ENCODE measurements at places on chromosomes 2 and 18.

- DNase-seq: no peak
These were observed 65.9 kb downstream of the NBEAL1 start for GRCh38 chr2:203080447-203081045.

GRCh38 chr2:68135448-68136320 is 22.0 kb upstream of the PNO1 start:
- no peak for DNase-seq

- DNase-seq: no peak
These were observed 700.0 kb upstream of the SOX11 start for GRCh38 chr2:4992226-4992625.

DNA sequence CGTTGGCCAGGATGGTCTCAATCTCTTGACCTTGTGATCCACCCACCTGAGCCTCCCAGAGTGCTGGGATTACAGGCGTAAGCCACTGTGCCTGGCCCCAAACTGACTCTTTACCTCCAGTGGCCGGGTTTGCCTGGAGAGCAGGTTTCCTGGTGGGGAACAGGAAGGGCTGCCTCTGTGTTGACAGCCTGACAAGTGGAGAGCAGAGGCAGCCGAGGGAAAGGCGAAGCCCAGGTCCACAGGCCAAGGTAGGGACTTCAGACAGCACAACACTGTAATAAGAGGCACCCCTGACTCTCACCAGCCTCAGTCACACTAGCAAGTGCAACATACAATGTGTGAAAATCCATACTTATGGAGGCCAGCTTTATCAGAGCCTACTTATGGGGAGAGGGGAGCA is 16.5 kb upstream of the SH3BP4 start:
- no peak for DNase-seq

GRCh38 chr2:100884145-100884621 is 64.2 kb downstream of the NPAS2 start:
- DNase-seq: no peak

DNA sequence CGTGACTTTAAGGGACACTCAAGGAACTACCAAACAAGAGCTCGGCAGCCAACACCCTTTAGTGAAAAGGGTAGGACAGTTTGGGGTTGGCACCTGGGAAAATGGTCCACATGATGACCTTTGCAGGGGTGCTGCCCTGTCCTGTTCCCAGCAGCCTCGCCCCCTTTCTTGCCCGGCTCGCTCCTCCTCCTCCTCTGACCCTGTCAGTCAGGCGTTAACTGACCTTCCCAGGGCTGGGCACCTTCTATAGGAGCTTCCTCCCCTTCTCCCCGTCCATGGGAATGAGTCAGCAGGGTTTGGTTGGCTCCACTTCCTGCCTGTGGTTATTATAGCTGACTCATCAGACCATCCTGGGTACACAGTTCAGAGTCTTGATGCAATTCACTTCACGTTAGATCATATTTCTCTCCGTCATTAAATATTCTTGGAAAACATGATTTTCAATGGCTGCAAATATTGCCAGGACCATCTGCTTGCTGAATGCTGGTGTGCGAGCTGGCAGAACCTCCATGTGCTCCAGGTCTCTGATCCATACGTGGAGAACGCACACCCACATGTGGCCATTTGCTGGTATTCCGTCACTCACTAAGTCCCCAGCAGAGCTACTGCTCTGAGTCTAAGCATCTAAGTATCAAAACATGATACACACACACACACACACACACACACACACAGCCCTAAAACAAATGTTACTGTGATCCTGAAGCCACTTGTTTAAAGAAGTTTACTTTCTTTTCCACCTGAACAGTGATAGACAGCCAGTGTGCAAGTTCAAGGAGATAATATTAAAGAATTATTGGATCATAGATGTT is 185.0 kb downstream of the ANAPC1 start:
- DNase-seq: peak; percentile 92

DNA sequence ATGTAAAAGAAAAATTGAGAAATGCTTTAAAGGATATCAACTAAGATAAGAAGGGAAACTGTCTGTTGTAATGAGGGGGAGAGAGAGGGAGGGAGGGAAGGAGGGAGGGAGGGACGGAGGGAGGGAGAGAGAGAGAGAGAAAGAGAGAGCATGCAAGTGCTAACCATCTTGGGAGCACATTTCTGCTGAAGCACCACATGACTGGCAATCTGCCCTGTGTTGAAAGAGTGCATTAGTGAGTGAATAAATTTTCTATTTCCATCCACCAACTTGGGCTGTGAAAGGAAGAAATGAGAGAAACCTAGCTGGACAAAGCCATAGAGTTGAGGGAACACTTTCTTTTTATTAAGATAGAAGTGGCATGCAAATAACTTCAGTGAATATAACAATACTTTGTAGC is 110.7 kb downstream of the TMX3 start:
- DNase-seq: no peak

- no peak for DNase-seq
These were observed 26.4 kb downstream of the KCNIP3 start for GRCh38 chr2:95323347-95324155.

- no peak for DNase-seq
These were observed 6.0 kb downstream of the ATP6V1B1 start for GRCh38 chr2:70941701-70942100.

- no peak for DNase-seq
These were observed at the start of gene DYTN for GRCh38 chr2:206718296-206718695. TSS of gene DYTN (minus strand) at chr2:206718396. CDS start at chr2:206718279, 117 bp downstream.

DNA sequence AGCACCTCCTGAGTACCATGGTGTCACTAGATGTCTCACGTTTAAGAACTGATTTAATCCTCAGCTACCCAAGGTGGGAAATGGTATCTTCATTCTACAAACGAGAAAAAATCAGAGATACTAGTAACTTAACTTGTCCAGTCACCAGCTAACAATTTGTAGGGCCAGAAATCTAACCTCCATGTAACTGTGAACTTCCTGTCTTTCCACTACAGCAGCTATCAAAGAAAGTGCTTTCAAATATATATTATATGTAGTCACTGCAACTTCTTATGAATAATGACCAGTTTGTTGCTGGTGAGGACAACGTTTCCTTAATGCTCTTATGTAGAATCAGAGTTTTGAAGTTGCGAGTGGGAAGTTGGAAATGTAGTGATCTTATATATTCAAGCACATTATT is 1.9 kb downstream of the REV1 start:
- no peak for DNase-seq

DNA sequence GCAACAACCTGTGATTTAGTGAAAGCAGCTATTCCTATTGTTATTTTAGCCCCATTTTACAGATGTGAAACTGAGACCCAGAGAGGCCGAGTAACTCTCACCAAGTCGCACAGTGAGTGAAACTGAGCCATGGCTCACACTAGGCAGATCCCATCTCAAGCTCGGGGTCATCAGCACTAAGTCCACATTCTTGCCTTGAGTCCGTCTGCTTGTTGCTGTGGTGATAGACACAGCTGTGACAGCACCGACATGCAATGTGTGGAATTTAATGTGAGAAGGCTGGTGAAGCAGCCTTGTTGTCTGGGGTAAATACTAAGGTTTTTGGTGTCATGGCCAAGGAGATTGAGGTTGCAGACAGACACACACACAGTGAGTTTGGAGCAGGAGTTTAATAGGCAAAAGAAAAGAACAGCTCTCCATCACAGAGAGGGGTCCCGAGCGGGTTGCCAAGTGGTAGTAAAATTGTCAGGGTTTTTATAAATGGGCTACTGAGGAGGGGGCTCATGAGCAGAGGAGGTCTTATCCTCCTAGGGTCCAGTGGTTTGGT is 40.2 kb upstream of the GMCL1 start:
- DNase-seq: peak; percentile 66

- DNase-seq: no peak
These were observed 547.6 kb downstream of the CPS1 start for GRCh38 chr2:211103989-211104388.

DNA sequence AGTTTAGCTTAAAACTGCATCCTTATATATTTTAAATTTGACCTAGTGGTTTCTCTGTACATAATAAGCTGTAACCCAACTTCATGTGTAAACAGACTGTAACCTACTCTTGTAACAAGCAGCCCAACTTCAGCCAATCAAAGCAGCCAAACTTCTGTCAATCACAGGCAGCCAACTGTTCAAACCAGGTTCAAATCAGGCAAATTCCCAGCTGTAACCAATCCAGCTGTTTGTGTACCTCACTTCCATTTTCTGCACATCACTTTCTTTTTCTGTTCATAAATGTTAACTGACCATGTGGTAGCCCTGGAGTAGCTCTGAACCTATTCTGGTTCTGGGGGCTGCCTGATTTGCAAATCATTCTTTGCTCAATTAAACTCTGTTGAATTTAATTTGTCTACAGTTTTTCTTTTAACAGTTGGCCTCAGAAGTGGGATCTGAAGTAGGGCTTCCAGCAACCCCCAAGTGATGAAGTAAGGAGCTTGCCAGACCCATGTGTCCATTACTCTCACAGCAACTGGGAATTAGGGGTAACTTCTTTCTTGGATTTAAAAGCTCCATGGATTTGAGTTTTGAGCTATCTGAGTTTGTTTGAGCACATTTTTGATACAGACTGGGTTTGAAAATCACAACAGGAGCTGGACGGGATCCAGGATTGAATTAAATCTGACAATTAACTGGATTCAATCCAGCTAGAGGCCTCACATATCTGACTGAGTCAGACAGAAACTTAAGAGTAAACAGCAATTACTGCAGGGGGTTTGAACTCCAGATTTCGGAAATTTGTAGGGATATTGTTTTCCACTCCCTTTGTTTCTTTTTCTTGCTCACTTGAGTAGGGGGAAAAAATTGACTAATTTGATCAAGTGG is 1569.7 kb upstream of the SLC39A10 start:
- no peak for DNase-seq

- DNase-seq: no peak
These were observed 1830.9 kb upstream of the PIK3C3 start for GRCh38 chr18:40124107-40124506.

GRCh38 chr18:79510731-79511241 is 115.1 kb downstream of the NFATC1 start:
- DNase-seq: no peak

DNA sequence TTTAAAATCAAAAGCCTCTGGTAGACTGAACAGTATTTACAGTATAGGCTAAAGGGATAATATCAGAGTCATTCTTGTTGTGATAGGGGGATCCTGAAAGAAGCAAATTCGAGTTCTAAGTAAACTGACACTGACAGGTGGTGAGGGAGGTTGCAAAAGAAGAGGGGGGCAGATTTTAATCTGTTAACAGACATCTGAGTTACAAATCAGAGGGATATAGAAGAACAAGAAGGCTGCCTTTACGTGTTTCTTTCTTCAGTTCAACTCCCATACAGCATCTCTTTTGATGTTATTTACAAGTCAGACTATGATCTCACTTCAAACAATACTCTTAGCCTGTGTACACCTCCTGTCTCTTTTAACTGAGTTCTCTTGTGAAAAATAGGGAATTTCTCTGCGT is 16.3 kb upstream of the ITGA4 start:
- no peak for DNase-seq

GRCh38 chr2:208072250-208072892 is 47.0 kb upstream of the PLEKHM3 start:
- DNase-seq: peak; percentile 24

- no peak for DNase-seq
These were observed 91.9 kb upstream of the GPC1 start for GRCh38 chr2:240343548-240343947.

- DNase-seq: no peak
These were observed 8.7 kb downstream of the CYP26B1 start for GRCh38 chr2:72138921-72139381.

DNA sequence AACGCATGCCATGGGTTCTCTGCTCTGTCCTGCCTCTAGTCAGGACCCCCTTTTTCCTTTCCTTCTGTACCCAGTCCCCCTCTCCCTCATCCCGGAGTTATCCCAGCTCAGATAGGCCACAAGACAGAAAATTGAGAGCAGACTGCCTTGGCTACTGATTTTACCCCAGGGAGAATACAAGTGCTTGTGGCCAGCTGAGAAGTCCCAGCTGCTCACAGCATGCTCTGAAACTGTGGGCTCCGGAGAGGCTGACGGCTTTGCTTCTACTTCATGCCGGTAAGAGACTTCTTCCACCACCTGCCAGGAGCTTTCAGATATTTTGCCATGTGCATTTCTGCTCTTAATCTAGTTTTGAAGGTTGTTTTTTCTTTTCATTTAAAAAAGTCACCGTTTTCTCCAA is 20.0 kb upstream of the SIX2 start:
- no peak for DNase-seq

DNA sequence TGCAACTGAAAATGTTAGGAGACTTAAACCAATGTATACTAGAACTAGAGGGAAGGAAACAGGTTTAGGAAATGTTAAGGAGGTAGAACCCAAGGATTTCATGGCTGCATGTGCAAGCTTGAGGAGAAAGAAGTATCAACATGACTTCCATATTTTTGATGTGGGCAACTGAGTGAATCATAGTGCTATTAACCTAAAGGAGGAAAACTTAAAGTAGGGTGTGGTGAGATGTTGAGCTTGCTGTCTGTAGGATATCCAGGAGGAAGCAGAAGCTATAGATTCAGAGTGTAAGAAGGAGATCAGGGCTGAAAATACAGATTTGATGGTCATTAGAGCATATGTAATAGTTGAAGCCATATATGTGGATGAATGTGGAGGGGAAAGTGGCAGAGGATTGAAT is 31.5 kb downstream of the NDC80 start:
- no peak for DNase-seq

GRCh38 chr18:55419132-55419946 is 168.7 kb downstream of the TCF4 start:
- no peak for DNase-seq

- no peak for DNase-seq
These were observed 103.8 kb downstream of the VWC2L start for GRCh38 chr2:214514704-214515103.

DNA sequence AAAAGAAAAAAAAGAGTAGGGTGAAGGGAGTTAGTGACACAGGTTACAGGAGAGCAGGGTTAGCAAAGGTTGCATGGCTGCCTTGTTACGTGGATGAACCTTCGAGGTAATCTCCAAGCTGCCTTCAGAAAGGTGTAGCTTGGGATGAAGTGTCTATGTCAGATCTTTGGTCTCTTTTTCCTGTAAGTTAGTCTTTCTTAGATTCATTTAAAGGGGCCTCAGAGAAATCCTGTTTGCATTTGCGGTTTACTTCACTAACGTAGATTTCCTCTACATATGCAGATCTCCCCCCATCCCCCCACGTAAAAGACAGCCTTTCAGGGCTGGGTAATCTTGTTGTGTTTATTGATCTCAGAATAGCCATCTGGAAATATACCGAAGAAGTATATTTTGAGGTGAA is 83.7 kb downstream of the MTA3 start:
- DNase-seq: no peak

- no peak for DNase-seq
These were observed 100.7 kb downstream of the MAIP1 start for GRCh38 chr2:200056105-200056504.

- DNase-seq: no peak
These were observed 80.9 kb downstream of the ZEB2 start for GRCh38 chr2:144438801-144439631.

- DNase-seq: no peak
These were observed 157.8 kb downstream of the SMAD2 start for GRCh38 chr18:47772374-47773248.

GRCh38 chr2:37110306-37111212 is 26.2 kb downstream of the GPATCH11 start:
- DNase-seq: no peak

DNA sequence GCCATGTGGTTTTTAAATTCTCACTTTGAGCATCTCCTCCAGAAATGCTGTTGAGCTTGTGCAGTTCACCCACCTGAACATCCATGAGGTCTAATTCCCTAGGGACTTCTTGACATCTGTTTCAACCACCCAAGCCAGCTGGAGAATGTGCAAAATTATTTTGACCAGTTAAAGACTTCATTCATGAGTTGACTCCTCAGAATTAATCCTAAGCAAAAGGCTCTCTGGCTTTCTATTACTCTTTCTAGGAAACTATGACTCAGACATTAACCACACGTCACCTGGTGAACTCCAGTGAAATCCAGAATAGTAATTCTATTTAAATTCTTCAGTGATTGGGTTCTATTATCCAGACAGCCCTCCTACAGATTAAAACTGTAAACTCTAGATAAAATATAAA is 247.5 kb downstream of the NBAS start:
- DNase-seq: no peak

All from amniotic stem cell (primary cell).